ENCODE measurements at places on chromosomes 16 and 17. TPM values are rescaled to one million over a fixed set of nuclear protein-coding genes. Genes with fewer than 3 reads are reported as not detected.

TXNL4B gene
- total RNA-seq = 14.7 TPM

KRT27 gene
- not detected for total RNA-seq

DNA sequence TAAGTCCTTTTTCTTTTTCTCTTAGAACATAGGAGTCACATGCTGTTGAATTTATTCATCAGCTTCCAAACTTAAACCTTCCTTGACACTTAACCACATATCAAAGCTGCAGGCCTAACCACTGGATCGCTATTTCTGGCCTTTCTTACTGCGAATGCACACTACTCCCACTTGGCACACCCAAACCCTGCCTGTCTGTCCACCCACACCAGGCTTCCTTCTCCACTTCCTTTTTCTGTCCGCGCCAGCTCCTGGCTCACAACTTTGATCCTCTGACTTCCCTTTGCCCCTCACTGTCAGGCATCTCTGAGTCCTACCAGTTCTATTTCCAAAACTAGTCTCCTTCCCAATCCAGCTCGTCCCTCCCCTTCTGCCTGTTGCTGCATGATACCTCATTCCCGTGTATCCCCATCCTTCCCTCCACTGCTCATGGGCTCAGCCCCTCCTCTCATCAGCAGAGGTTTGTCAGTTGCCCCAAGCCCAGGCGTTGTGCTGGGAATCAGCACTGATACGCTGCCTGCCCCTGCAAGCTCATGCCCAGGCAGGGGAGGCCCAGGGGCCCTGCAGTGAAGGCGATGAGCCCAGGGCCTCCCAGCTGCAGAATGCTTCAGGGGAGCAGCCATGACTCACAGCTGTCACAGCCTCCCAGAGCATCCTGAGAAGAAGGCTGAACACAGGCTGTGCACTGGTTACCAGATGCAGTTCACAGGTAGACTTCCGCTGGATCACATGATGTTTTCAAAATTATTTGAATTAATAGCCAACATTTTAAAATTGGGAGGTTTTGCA is 179.8 kb downstream of the KATNIP start:
- H3K27me3 ChIP-seq = no peaks in the 10 kb centered on the region
- H3K27ac ChIP-seq = no peak overlapping the region
- H3K36me3 ChIP-seq = no peaks in the 10 kb centered on the region
- H3K4me1 ChIP-seq = no peaks in the 10 kb centered on the region
- no peak overlapping the region for H3K4me3 ChIP-seq

DNA sequence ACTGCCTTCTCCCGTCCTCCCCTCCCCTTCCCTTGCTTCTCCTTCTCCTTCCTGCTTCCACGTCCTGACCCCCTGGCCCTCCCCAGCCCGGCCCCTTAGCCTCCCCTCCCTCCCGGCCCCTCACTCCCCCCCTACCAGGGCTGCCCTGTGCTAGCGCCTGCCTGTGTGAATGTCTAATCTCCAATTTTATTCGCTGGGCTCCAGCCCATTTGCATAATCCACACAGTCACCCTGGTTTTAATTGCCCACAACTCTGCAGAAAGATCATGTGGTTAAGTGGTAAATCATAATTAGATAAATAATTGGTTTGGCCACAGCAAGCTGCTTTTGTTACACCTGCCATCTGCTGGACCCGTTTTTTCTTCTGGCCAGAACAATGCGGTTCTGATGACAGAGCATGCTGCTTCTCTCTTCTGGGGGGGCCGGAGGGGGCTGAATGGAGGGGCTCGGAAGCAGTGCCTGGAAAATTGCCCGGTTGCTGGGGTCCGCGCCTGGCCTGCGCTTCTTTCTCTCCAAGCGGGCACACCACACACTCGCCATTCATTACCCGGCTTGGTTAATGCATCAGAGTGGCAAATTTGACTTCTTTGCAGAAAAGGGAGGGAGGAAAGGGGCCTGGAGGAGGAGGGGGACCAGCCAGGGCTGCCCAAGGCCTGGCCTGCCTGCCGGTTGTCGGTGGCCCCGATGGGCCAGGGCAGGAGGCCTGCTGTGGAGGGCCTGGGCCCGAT is 19.5 kb upstream of the GSE1 start:
- H3K27me3 ChIP-seq = no peaks in the 10 kb centered on the region
- no peaks in the 10 kb centered on the region for H3K36me3 ChIP-seq
- no peak overlapping the region for H3K27ac ChIP-seq
- no peaks in the 10 kb centered on the region for H3K4me1 ChIP-seq

DNA sequence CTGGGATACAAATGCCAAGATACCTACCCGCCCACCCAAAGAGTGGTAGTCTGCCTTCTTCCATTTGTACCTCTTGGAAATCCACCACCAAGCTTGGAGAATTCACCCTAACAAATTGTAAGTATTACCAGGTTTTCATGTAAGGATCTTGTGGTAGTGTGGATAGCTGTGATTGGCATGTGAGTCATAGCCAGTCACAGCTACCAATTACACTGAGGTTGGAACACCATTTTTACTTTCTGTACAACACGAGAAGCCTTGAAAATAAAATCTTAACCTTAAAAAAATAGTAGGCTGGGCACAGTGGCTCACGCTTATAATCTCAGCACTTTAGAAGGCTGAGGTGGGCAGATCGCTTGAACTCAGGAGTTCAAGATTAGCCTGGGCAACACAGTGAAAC is 18.5 kb upstream of the SLC35G3 start:
- no peak overlapping the region for H3K27ac ChIP-seq
- no peak for DNase-seq
- H3K36me3 ChIP-seq = no peaks in the 10 kb centered on the region
- no peaks in the 10 kb centered on the region for H3K27me3 ChIP-seq
